ENCODE measurements at places on chromosomes 3 and 15.

DNA sequence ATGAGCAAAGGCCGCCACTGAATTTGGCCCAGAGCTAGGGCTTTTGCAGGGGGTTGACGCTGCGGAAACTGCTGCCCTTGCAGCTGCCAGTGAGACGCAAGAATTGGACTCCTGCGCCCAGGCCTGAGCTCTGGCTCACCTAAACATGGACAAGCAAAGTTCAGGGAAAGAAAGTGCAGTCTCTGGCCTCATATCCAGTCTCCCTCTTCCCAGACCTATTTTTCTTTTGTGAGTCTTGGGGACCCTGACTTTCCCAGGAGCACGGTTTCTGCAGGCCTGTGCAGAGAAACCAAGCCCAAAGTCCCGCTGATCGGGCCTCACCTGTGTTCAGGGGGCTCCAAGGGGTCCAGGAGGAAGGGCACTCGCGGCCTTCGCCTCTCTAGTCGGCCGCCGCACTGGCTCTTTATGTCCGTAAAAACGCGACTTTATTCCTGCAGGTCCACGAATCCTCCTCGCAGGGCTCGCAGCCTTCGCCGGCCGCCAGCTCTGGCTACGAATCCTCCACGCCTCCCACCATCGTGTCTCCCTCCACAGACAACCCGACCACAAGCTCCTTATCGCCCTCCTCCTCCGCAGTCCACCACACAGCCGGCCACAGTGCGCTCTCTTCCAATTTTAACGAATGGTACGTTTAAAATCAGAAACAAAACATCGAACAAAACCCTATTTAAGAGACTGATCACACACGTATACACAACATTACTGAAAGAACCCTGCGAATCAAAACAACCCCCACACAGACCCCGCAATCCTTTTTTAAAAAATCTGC is 3.9 kb downstream of the ZIC1 start:
- DNase-seq: no peak

GRCh38 chr15:69852482-69852881 is 245.2 kb downstream of the TLE3 start:
- no peak for DNase-seq

- no peak for DNase-seq
Observed at GRCh38 chr15:73982222-73982962, 9.7 kb downstream of the STOML1 start.

GRCh38 chr3:145936971-145937370 is 224.0 kb downstream of the PLOD2 start:
- no peak for DNase-seq

DNA sequence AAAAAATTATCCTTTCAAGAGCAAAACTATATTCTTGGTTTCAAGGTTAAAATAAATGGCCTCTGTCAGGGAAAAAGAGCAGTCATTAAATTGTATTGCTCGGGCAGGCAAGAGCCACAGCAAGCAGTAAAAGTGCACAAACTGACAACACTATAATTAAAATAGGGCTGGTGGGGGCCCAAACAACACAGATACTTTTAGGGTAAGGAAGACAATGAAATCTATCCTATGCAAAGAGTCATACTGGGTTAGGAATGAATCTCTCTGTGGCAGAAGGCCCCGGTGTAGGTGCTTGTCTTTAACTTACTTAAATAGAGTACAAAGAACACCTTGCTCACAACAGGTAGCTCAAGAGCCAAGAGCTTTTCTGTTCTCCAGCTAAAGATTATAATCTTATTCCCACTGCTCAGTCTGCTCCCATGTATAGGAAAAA is 94.7 kb downstream of the DLG1 start:
- no peak for DNase-seq

DNA sequence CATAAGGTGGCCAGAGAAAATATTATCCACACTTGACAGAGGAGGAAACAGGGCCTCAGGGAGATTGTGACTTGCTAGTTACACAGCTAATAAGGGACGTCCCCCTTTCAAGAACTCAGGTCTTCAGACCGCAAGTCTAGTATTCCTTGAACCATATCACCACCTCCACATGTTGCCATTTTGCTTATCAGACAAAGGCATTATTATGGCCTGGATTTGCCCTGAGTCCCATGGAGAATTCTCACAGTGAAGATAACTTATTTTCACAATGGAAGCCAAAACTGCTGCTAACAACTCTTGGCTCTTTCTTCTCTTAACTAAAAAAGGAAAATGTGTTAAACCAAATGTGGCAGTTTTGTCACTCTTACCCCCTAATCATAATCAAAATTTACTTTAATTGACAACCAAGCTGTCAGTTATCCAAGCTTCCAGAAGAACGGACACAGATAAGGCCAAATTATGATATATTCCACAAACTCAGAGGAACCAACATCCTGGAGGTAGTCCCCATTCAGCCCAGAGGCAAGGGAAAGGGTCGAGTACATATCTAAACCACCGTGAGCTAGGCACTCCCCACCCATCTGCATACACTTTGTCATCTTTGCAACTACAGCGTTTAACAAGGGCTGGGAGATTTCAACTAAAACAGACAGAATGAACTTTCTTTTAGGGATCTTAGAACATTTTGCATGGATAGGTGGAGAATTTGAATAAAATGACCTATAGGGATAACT is 63.6 kb upstream of the THBS1 start:
- DNase-seq: no peak
